ENCODE measurements at places on chromosomes 5 and 9. TPM values are rescaled to one million over a fixed set of nuclear protein-coding genes. Genes with fewer than 3 reads are reported as not detected.

Gene PCAT7
- not detected for total RNA-seq

Gene NME5
- total RNA-seq, result 2.6 TPM

Gene SPINK13
- total RNA-seq, result not detected

Gene GLRA1
- total RNA-seq, result not detected

Gene HSD17B3
- under 0.01 TPM for total RNA-seq

Gene IRGM
- not detected for total RNA-seq

Gene SHLD3
- total RNA-seq, result 3.6 TPM

Gene SLC46A2
- not detected for total RNA-seq

Gene GTF3C4
- 14.9 TPM for total RNA-seq
